ENCODE measurements at places on chromosomes 5 and 9. TPM values are rescaled to one million over a fixed set of nuclear protein-coding genes. Genes with fewer than 3 reads are reported as not detected.
A peak's percentile ranks its signal among the peaks of the same experiment; 100 is the strongest.

GRCh38 chr9:113705306-113705927 lies 170.7 kb upstream of the ZNF618 start:
- peaks cover 29% of the 10 kb centered on the region for H3K27me3 ChIP-seq
- no peak overlapping the region for H3K27ac ChIP-seq
- H3K36me3 ChIP-seq: no peaks in the 10 kb centered on the region
- H3K4me3 ChIP-seq: no peak overlapping the region
- no peak for DNase-seq

GRCh38 chr9:136172412-136173079 lies 32.4 kb downstream of the LHX3 start:
- no peaks in the 10 kb centered on the region for H3K4me1 ChIP-seq
- H3K4me3 ChIP-seq: no peak overlapping the region
- no peak overlapping the region for H3K27ac ChIP-seq
- no peaks in the 10 kb centered on the region for H3K36me3 ChIP-seq

GRCh38 chr5:51987669-51988209 lies 604.5 kb downstream of the ISL1 start:
- H3K27ac ChIP-seq: no peak overlapping the region
- no peaks in the 10 kb centered on the region for H3K36me3 ChIP-seq
- no peaks in the 10 kb centered on the region for H3K27me3 ChIP-seq
- H3K4me3 ChIP-seq: no peak overlapping the region
- no peak for DNase-seq

- no peaks in the 10 kb centered on the region for H3K27me3 ChIP-seq
- no peak overlapping the region for H3K27ac ChIP-seq
- no peak overlapping the region for H3K4me3 ChIP-seq
- H3K4me1 ChIP-seq: peaks cover 5% of the 10 kb centered on the region
- DNase-seq: peak; percentile 77
Measured at GRCh38 chr9:37197158-37198038, 77.0 kb downstream of the ZCCHC7 start.

GRCh38 chr9:90459321-90459720 lies 183.3 kb downstream of the DIRAS2 start:
- no peaks in the 10 kb centered on the region for H3K27me3 ChIP-seq
- H3K36me3 ChIP-seq: no peaks in the 10 kb centered on the region
- H3K4me3 ChIP-seq: no peak overlapping the region
- no peaks in the 10 kb centered on the region for H3K4me1 ChIP-seq
- H3K27ac ChIP-seq: no peak overlapping the region
- DNase-seq: no peak

The FBN2 gene
- 67.5 TPM for total RNA-seq

The ADAMTS12 gene
- total RNA-seq: 51.3 TPM

DNA sequence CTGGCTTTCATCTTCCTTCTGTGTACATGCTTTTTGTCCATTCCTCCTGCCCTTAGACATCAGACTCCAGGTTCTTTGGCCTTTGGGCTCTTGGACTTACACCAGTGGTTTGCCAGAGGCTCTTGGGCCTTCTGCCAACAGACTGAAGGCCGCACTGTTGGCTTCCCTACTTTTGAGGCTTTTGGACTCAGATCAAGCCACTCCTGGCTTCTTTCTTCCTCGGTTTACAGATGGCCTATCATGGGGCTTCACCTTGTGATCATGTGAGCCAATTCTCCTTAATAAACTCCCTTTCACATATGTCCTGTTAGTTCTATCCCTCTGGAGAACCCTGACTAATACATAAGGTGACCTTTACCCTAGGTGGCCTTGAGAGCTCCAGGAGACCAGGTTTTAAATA lies 189.1 kb upstream of the CCNG1 start:
- H3K4me1 ChIP-seq: no peaks in the 10 kb centered on the region
- no peak overlapping the region for H3K4me3 ChIP-seq
- H3K27me3 ChIP-seq: no peaks in the 10 kb centered on the region
- H3K27ac ChIP-seq: no peak overlapping the region

DNA sequence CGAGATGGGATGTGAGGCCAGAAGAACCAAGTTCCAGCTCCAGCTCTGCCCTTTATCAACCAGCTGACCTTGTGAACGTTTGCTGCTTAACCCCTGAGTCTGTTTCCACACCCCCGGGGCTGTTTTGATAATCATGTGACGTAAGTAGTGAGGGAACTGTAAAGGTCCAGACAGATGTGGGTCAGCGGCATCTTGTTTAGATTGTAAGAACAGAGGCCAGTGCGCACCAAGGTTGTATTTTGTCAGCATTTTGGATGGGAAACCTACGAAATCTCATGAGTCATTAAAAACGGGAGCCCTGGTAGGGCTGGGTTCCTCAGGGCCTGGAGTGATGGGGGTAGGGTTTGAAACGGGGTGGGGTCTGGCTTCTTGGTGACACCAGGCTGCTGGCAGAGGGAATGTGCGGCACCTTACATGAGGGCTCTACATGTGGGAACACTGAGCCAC lies 13.8 kb upstream of the COL15A1 start:
- no peaks in the 10 kb centered on the region for H3K36me3 ChIP-seq
- H3K27ac ChIP-seq: no peak overlapping the region
- peak; percentile 25 for DNase-seq
- no peaks in the 10 kb centered on the region for H3K27me3 ChIP-seq
- no peak overlapping the region for H3K4me3 ChIP-seq

The AP3B1 gene
- total RNA-seq: 67.8 TPM

- DNase-seq: peak; percentile 90
- H3K27me3 ChIP-seq: no peaks in the 10 kb centered on the region
- no peaks in the 10 kb centered on the region for H3K36me3 ChIP-seq
- H3K4me1 ChIP-seq: peaks cover 20% of the 10 kb centered on the region
- H3K4me3 ChIP-seq: peak overlapping the region; percentile 8
- H3K27ac ChIP-seq: peak overlapping the region; percentile 97
Measured at GRCh38 chr9:27086818-27087680, 22.0 kb upstream of the TEK start.

DNA sequence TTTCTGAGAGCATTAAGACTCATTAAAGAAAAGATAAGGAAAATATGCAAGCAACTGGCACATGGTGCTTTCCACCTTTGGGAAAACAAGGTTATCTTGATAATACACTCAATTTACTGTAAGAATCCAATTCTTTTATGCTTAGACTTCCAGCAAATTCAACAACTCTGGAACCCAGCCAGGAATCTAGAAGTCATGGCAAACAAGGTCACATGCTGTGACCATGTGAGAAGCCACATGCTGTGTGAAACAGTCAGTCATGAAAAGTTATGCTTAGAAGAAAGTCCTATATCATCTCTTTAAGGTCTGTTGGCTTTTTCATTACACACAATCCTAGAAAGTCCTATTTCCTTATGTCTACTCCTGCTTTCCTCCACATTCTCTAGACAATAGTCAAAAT lies 581.8 kb upstream of the C9orf72 start:
- no peak overlapping the region for H3K27ac ChIP-seq
- DNase-seq: no peak
- H3K4me1 ChIP-seq: no peaks in the 10 kb centered on the region
- no peaks in the 10 kb centered on the region for H3K36me3 ChIP-seq
- H3K27me3 ChIP-seq: no peaks in the 10 kb centered on the region
- H3K4me3 ChIP-seq: no peak overlapping the region

- no peak for DNase-seq
- no peak overlapping the region for H3K27ac ChIP-seq
- H3K27me3 ChIP-seq: no peaks in the 10 kb centered on the region
- no peaks in the 10 kb centered on the region for H3K4me1 ChIP-seq
- no peaks in the 10 kb centered on the region for H3K36me3 ChIP-seq
Measured at GRCh38 chr5:37532976-37533740, 154.0 kb downstream of the WDR70 start.

The KLHL3 gene
- 4.1 TPM for total RNA-seq
